NCI-H2107 (cell line): ENCODE measurements at places on chromosomes 2 and 18.
A peak's percentile ranks its signal among the peaks of the same experiment; 100 is the strongest.

DNA sequence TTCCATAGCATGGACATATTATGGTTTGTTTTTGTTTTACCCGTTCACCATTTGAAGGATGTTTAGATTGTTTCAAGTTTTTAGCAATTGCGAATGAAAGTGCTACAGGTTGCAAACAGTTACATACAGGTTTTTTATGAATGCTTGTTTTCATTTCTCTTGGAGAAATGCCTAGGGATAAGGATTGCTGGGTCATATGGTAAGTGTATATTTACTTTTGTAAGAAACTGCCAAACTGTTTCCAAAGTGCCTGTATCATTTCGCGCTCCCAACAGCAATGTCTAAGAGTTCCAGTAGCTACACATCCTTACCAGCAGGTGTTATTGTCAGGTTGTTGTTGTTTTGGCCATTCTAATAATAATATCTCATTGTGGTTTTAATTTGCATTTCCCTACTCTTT is 251.7 kb downstream of the PHLPP1 start:
- no peak for DNase-seq

- no peak for DNase-seq
These were observed 99.4 kb downstream of the TMEM17 start for GRCh38 chr2:62406573-62407043.

GRCh38 chr2:110725370-110725769 is 7.0 kb upstream of the ACOXL start:
- no peak for DNase-seq

DNA sequence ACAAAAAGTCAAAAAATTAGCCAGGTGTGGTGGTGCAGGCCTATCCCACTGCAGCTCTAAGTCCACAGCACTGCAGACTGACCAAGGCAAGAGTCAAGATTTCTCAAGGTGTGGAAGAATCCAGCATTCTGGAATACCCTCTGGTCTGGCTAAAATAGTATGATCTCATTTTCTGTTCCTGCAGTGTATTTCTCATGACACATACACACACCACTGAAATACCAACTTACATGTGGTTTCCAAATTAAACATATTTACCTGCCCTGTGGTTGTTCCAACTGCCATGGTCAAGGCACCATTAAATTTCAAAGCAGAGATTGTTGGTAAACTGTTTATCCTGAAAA is 30.9 kb downstream of the NOL10 start:
- no peak for DNase-seq

DNA sequence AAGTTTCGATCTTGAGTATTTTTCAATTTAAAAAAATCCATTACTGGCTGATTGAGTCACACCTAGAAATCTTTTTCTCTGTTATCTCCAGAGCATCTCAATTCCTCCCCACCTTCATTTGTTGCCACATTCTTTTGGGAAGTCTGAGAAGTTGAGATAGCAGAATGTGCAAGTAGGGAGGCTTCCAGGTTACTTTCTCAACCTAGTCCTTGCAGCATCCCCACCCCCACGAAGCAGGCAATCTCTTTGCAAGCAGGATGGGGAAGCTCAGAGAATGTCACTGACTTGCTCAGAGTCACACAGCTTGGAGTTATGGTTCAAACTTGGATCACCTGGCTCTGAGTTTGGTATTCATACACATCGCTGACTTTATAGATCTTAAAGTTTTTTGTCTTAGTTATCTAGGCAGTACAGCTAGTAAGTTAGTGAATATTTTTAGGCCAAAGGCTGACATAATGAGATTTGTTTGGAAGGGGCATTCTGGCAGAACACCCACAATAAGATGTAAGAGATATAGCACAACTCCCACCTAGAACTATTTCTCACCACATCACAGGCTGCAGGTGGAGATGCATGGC is 25.9 kb upstream of the LCLAT1 start:
- DNase-seq = no peak

GRCh38 chr2:1569879-1570450 is 156.7 kb downstream of the TPO start:
- DNase-seq = no peak

- no peak for DNase-seq
These were observed 271.0 kb upstream of the KCNJ3 start for GRCh38 chr2:154427453-154427852.

- no peak for DNase-seq
These were observed 6.7 kb downstream of the CYP27A1 start for GRCh38 chr2:218788529-218789255.

DNA sequence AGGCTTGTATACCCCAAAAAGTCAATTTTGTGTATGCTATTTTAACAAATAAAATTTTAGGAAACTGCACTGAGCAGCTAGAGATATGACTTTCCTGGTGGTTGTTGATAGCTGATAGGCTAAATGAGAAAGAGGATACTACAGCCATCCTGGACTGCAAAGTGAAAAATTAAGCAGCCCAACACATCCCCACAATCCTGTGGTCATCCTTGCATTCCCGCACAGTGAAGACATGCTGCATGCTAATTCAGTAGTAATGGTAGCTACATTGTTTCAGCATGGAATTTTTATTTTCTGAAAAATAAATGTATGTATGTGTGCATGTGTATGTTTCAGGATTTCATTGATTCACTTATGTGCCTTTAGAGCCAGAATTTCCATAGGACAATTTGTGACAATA is 124.2 kb upstream of the CCDC68 start:
- DNase-seq = no peak

- DNase-seq = no peak
These were observed 30.6 kb downstream of the SPATS2L start for GRCh38 chr2:200336980-200337615.

GRCh38 chr2:215772003-215772402 is 241.3 kb downstream of the MREG start:
- no peak for DNase-seq

GRCh38 chr2:170271340-170271739 is 93.4 kb downstream of the MYO3B start:
- DNase-seq = peak; percentile 16

DNA sequence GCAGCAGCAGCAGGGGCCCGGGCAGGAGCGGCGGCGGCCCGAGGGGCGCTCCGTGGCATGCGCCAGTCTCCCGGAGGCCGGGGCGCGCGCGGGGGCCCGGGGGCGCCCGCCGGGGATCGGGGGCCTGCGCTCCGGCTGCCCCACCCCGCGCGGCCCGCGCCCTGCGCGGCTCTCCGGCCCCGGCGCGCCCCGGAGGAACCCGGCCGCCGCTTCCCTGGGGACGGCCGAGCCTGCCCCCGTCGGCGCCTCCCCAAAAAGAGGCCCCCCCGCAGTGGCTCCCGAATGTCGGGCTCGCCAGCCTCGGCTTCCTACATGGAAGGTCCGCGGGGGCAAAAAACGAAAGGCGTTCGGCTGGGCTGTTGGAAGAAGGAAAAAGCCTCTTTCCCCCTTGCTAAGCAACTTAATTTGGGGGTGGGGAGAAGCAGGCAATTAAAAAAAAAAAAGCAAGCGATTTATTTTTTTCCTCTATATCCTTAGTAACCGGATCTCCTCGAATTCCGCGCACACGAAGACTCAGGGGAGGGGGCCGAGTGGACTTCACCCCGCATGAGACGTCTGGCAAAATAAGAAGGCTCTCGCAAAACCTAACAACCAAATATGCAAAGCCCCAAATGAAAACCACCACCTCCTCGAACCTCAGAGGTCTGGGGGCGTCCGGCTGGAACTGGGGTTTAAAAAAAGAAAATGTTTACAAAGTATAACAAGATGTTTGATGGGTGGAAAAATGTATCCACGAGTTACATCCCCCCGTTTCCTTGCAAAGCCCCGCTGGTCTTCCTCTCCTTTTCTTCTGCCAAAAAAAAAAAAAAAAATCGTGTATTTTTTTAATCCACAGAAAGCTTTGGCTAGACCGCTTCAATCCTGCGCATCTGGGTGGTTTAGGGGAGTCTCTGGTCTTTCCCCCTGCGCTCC is at the start of gene SMAD7:
Gene SMAD7 (minus strand): TSS at position 430 of the 912 bp plus-strand sequence. CDS start 541 bp downstream, outside the sequence.
- no peak for DNase-seq
